ENCODE measurements at places on chromosomes 4 and X. TPM values are rescaled to one million over a fixed set of nuclear protein-coding genes. Genes with fewer than 3 reads are reported as not detected.

Gene BMX
- not detected for total RNA-seq

Gene MMRN1
- not detected for total RNA-seq

Gene EFHC2
- total RNA-seq = 1.5 TPM

Gene KLHL13
- total RNA-seq = 3.2 TPM

Gene ARMCX1
- 27.5 TPM for total RNA-seq

Gene CXXC4
- total RNA-seq = 0.17 TPM

Gene KIF4A
- total RNA-seq = 17.7 TPM

Gene CXCL3
- total RNA-seq = 2.4 TPM

Gene SHROOM2
- total RNA-seq = 13.3 TPM

Gene YY2
- 0.59 TPM for total RNA-seq

Gene TRPC3
- total RNA-seq = 3.9 TPM

Gene EGF
- total RNA-seq = not detected

Gene MAGED4
- 81.3 TPM for total RNA-seq

All from bronchus fibroblast of lung (primary cell).